Substantia nigra (tissue), 51 donors: ENCODE measurements at places on chromosomes 3 and 15.

GRCh38 chr3:126373682-126374601 lies 16.7 kb upstream of the KLF15 start:
- DNase-seq = no peak

DNA sequence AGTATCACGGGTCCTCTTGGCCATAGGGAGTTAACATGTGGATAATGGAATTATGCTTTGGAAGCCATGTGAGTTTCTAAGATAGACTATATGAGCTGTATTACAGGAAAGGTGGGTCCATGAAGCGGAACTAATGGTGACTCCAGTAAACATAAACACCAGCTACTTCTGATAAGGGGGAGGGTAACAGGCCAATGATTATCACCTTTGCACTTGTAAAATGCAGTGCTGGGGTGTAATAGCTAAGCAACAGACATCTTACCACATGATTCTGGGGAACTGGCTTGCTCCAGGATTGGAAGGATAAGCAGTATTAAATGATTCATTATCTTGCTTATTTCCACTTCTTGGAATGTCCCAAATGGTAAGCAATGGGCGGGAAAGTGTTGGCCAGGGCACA lies 61.4 kb upstream of the CD47 start:
- no peak for DNase-seq

DNA sequence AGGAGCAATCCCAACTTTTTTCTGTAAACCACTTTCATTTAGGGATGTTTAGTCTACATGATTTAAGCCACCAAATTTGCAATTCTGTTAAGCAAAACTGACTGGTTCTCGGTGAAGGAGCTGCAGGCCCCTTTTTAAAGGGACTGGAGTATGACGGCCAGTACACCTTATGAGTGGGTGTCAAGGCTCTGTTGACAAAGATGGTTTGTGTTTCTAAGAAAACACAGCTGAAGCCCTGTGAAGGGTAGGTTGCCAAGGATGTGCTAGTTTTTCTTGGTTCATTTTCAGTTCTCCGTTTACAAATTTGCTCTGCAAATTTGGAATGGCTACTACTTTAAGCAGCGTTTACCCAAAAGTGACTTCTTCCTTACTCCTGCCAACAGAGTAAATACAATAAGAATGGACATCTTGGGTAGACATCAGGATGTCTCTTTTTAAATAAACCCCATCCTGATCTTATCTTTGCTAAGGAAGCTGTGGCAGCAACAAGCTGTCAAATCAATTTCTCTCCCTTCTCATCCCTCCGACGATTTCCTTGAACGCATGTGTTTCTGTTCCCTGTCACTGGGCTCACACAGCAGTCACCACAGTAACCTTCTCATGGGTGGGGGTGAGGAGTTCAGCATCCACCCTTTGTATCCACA lies 58.2 kb upstream of the CMTM8 start:
- no peak for DNase-seq

DNA sequence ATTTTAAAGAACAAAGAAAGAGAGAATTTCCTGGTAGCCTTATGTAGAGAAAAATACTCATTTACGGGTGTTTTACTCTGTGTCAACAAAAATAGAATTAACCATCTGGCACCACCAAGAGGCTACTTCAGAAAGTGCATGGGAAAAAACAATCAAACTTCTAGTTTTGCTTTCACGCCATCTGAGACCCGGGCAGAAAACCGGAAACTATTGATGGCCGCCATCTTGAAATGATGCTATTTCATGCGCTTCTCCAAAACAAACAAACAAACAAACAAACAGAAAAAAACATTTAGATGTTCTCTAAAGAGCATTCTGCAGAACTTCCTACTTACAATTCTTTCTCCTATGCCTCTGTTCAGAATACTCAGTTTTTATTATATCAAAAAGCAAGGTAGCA lies 49.4 kb upstream of the SYNPR start:
- no peak for DNase-seq

- DNase-seq = no peak
Measured at GRCh38 chr3:143548393-143548792, 299.9 kb downstream of the SLC9A9 start.

- no peak for DNase-seq
Measured at GRCh38 chr3:29481969-29482767, 201.3 kb downstream of the RBMS3 start.

- no peak for DNase-seq
Measured at GRCh38 chr3:154584041-154584440, 154.1 kb upstream of the GPR149 start.

DNA sequence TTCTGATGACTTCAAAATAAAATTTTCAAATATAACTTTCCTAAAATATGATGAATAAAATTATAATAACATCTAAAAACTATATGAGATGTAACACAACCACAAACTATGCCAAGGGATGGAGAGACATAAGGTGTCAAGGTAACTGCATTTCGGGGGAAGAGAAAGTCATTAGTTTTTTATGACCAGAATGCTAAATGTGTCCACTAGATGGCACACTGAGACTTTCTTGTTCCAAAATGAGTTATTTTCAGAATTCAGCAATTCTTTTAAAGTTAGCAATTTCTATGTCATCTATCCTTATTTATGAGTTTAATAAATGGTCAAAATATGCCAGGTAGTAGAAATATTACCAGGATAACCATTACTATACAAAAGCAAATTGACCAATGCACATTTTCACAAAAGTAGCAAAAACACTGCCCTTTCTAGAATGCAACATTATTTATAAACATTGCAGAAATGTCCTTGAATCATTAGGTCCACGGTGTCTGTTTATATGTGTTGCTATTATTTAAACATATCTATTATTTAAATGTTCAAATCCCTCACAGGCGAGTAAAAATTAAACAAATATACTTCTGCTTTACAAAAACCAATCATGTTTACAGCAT lies 374.2 kb downstream of the PLCL2 start:
- DNase-seq = no peak

- DNase-seq = no peak
Measured at GRCh38 chr3:188197388-188197847, 43.5 kb downstream of the LPP start.

GRCh38 chr3:88192631-88193030 lies 42.9 kb downstream of the C3orf38 start:
- DNase-seq = no peak

DNA sequence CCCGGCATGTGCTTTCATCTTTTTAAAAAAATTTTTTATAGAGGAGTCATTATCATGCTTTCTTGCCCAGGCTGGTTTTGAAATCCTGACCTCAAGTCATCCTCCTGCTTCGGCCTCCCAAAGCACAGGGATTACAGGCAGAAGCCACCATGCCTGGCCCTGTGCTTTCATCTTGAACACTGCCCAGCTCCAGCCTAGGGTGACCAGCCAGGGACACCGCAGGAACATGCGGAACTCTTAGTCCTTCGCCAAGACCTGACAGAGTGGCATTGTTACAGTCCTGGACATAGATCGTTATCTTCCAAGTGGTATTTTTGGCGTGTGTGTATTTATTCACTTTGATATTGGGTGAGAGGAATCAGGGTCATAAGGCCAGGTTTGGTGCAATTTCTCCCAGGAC lies 7.9 kb upstream of the FURIN start:
- DNase-seq = no peak

GRCh38 chr3:5707794-5708193 lies 520.3 kb downstream of the EDEM1 start:
- no peak for DNase-seq

DNA sequence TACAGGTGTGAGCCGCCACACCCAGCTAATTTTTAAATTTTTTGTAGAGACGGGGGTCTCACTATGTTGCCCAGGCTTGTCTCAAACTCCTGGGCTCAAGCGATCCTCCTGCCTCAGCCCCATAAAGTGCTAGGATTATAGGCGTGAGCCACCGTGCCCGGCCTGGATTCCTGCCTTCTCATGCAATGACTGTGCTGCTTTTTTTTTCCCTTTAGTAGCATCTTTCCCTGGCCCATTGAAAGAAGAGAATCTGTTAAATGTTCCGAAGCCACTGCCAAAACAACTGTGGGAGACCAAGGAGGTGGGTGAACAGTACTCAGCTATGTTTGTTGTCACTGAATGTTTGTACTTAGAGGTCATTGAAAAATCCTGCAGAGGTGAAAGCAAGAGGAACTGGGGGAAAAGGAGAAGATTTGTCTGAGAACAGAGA lies 88.0 kb downstream of the CRTC3 start:
- DNase-seq = no peak

DNA sequence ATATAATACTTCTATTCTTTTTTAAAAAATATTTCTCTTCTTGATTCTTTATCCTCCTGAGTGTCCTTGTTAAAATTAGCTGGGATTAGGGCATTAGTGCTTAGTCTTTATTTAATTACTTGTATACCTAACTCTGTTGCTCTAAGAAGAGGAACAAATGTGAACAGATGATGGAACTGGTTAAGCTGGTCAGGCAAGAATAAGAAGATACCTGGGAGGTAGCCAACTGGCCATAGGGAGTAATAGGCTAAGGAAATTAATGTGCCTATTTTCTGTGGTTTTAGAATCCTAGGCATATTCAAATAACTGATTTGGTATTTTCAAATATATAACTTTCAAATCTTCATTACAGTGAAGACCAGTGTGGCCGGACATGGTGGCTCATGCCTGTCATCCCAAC lies 54.4 kb downstream of the EIF3J start:
- no peak for DNase-seq

GRCh38 chr3:29731050-29731449 lies 450.2 kb downstream of the RBMS3 start:
- DNase-seq = no peak

DNA sequence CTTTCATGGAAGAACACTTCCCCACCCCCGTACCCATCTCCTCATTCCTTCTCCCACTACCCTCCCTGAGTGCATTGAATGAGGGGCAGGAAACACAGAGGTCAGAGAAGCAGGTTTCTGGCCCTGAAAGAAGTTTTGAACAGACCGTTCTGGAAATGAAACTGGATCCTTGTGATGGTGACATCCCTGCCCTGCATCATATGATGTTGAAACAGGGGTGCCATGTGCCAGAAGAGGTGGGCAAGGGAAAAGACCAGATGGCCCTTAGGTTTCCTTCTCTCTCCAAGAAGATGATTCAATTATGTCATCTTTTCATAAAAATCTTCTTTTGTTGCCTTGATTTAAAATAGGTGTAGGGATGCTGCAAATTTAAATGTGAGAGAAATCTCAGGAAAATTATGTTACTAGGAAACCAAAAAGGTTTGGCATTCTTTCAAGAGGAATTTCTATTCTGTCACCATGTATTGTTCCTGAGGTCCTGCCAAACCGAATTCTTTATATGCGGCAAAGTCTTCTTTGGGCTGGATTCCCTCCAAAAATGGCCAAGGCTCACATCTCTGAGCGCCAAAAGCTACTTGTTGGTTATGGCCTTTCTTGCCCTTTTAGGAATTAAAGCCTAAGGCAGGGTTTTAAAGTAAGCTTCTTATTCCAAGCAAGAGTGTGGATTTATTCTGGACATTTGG lies 19.9 kb upstream of the TNFAIP8L3 start:
- DNase-seq = no peak

DNA sequence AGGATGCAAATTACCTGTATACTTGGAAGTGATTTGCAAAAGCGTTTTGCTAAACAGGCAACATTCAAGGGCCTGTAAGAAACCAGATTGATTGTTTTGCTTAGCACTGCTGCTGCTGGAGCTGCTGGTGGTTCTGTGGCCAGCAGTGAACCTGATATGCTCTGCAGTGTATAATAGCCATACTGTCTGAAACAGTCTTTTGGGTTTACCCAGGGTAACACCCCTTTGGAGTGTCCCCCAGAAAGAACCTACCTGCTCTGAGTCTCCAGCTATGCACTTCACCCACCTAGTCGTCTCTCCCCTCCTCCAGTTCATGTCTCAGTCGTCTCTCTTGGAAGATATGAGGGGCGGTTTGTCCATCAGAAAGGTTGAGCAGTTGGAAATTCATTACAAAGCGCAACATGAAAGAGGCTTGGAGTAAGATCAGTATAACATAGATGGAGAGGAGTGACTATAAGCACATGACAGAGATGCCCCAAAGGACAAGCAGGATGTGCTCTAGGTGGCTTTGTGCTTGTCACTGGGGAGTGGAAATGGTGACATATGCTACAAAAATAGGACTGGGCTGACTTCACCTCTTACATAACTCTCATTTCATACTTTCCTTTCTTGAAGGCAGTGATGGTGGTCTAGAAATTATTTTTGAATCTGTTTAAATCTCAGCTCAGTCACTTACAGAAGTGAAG lies 3.8 kb downstream of the MKRN2 start:
- DNase-seq = no peak

- peak; percentile 87 for DNase-seq
Measured at GRCh38 chr3:181694805-181695660, 16.7 kb upstream of the SOX2 start.

- DNase-seq = no peak
Measured at GRCh38 chr15:90039996-90040395, 38.9 kb downstream of the ZNF710 start.

GRCh38 chr3:29083676-29084075 lies 197.2 kb upstream of the RBMS3 start:
- DNase-seq = no peak

GRCh38 chr3:143123353-143123984 lies 3.9 kb downstream of the CHST2 start:
- DNase-seq = no peak

DNA sequence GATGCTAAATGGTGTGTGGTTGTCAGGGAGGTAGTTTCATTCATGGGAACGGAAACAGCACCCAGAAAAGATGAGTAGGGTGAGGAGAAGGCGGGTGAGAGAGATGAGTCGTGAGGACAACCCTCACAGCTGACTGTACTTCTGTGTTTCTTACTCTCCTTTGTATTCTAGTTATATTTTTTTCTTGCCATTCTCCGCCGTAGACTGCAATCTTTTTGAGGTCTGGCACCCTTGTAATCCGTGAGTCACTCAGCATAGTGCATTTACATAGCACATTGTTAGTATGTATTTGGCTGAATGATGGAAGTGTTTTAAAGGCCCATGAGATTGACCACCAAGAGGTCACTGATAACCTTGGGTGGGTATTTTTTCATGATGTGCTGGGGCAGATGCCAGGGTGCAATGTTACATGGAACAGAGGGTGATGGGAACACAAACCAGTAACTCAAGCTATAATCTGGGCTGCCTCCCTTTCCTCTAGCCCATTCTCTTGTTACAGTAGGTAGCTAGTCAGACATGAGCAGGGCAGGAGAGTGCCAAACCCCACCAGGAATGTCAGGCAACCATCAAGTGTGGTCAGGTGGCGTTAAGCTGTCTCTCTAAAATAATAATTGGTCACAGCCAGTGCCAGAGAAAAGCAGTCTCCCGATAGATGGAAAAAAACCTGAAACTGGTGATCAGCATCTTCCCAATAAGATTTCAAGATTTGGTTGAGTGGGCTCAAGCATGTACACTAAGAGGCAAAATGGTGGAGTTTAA lies 18.8 kb upstream of the DGKG start:
- DNase-seq = no peak

DNA sequence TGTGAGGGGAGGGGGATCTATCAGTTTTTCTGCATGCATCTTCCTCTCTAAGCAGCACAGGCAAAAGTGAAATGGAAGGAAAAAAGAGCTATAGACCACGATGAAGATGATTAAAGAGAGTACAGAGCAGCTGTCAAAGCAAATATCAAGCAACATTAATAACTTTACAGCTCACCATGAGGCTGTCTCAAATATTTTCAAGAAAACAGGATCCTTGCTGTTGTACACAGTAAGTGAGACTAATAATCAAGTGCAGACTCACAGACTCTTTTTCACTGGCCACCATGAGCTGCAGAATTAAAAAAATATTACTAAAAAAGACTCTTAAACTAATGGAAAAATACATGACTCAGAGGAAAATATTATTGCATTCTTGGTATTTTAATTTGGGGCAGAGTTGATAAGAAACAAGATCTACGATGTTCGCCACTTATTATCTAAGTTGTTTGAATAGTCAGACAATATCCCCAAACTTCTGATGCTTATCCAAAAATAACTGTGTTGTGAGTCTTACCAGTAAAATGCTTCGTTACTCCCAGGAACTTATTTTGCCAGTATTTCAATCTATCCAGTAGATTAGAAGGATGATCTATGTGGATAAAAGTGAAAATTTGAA lies 817.5 kb upstream of the ALCAM start:
- DNase-seq = no peak
